Spleen (tissue), 13 donors: ENCODE measurements at places on chromosomes 5 and 9. TPM values are rescaled to one million over a fixed set of nuclear protein-coding genes. Genes with fewer than 3 reads are reported as not detected.
A peak's percentile ranks its signal among the peaks of the same experiment; 100 is the strongest.

DNA sequence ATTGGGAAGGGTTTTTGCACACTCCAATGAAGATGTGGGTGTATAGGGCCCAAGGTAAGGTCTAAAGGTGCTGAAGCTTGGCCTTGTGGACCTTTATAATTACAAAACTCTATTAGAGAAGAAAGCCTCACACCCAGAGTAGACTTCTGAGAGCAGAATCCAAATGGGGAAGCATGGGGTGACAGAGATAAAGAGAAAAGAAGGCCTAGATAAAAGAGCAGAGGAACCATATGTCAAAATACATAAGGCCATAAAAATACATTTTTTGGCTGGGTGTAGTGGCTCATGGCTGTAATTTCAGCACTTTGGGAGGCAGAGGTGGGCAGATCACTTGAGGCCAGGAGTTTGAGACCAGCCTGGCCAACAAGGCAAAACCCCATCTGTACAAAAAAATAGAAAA, 27.4 kb upstream of the TCERG1 start:
- no peak overlapping the region for H3K27ac ChIP-seq
- DNase-seq: no peak
- H3K4me3 ChIP-seq: no peak overlapping the region

GRCh38 chr5:117713585-117714198, 1139.1 kb upstream of the SEMA6A start:
- H3K27ac ChIP-seq: no peak overlapping the region
- H3K36me3 ChIP-seq: no peaks in the 10 kb centered on the region
- H3K4me3 ChIP-seq: no peak overlapping the region
- DNase-seq: no peak
- H3K27me3 ChIP-seq: no peaks in the 10 kb centered on the region
- no peaks in the 10 kb centered on the region for H3K4me1 ChIP-seq

DNA sequence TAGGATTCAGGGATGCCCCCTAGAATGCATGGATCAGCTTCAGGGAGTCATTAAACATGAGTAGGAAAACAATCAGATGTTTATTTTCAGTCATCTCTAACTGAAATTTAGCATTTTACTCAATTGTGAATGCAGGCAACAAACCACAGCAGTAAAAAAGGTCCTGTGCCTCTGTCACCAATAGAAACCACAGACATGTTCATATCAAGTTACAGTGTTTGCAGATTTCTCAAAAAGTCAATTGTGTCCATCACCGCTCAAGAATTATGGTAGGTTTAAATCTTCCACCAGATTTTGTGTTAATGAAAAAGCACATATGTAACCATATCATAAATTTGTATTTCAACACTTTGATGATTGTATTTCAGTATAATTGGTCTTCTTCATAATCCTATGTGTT, 68.4 kb upstream of the SLC1A1 start:
- no peaks in the 10 kb centered on the region for H3K36me3 ChIP-seq
- no peak overlapping the region for H3K27ac ChIP-seq
- no peak for DNase-seq
- H3K27me3 ChIP-seq: no peaks in the 10 kb centered on the region

DNA sequence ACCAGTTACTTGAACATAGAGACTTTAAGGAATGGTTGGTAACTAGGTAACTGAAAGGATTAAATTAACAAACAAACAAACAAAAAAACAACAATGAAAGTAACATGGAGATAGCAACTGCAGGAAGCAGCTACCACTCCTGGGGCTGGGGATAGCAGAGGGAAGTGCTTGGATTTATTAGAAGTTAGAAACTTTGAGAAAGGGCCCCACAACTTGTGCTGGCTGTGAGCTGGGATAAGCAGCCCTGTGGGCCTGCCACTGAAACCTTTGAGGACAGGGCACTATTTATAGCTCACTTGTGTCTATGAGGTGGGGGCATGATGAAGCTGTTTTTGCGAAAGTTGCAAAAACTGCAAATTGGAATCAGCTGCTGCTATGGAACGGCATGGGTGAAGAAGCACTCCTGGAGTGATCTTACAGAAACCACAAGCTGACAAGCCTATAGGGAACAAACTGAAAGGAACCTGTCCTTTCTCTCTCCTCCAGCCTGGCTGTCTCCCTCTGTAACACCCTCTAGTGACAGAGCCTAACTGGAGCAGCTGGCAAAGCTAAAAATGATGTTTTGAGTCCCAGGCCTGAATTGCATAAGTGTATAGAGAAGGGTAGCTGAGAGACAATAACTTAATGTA, 91.4 kb upstream of the RANBP6 start:
- no peaks in the 10 kb centered on the region for H3K36me3 ChIP-seq
- no peaks in the 10 kb centered on the region for H3K27me3 ChIP-seq
- H3K4me3 ChIP-seq: no peak overlapping the region
- no peak overlapping the region for H3K27ac ChIP-seq

DNA sequence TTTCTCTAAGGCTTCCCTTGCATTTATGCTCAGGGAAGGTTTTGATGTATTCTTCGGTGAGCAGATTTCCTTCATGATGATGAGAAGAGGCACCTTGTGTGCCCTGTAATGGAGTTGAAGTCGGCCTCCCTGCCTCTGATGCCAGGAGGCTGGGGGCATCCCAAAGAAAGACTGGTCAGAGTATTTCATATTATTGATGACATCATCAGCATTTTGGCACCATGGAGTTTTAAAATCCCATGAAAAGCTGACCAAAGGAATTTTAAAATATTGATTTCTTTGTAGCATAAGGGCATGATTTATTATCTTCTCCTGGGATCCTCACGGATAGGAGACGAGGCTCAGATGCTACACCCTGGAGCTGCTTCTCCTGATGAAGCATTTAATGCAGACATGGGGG, 231.2 kb upstream of the IRX1 start:
- no peaks in the 10 kb centered on the region for H3K27me3 ChIP-seq
- no peak for DNase-seq
- no peaks in the 10 kb centered on the region for H3K36me3 ChIP-seq
- H3K4me3 ChIP-seq: no peak overlapping the region
- no peaks in the 10 kb centered on the region for H3K4me1 ChIP-seq

DNA sequence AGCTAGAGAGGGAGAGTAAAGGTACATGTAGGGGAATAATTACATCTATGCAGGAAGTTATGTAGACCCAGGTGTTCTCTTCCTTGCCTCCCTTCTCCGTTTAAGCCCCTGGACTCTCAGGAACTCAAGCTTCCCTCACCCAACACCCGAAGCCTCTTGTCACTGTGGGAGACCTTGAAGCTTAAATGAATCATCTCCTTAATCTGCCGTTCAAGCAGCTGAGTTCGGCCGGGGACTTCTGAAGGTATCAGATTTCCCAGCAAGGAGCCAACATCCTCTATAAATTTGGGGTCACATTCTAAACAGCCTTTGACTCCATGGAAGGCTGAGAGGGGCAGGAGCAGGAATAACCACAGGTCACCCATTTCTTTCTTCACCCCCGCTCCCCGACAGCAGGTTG, 412 bp downstream of the IZUMO3 start:
- H3K27me3 ChIP-seq: no peaks in the 10 kb centered on the region
- no peaks in the 10 kb centered on the region for H3K36me3 ChIP-seq
- DNase-seq: no peak

DNA sequence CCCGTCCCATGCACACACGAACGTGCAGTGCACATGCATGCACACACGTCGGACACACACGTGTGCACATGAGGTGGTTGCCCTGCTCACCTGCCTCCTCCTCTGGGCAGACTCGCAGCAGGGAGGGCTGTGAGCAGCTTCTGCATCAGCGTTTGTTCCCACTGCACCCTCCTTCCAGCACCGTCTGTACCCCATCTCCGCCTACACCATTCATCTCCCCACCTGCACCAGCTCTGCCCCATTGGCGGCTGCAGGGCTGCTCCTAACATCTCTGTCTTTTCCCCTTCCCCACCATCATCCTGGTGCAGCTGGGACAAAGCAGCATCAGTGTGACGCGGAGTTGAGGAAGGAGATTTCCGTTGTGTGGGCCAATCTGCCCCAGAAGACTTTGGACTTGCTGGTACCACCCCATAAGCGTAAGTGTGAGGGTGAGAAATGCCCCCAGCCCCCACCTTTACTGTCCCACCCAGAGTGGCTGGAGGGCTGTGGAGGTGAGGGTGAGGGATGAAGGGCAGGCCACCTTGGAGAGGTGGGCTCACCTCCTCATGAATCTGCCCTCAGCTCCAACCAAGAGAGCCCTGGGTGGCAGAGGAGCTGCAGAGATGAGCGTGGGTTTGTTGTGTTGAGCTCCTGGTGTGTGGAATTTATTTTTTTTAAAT, 234.6 kb downstream of the CACNA1B start:
- no peak overlapping the region for H3K27ac ChIP-seq
- H3K27me3 ChIP-seq: no peaks in the 10 kb centered on the region
- no peaks in the 10 kb centered on the region for H3K36me3 ChIP-seq
- H3K4me1 ChIP-seq: no peaks in the 10 kb centered on the region
- DNase-seq: peak; percentile 37

- no peaks in the 10 kb centered on the region for H3K27me3 ChIP-seq
- no peaks in the 10 kb centered on the region for H3K36me3 ChIP-seq
- no peak overlapping the region for H3K27ac ChIP-seq
- no peak for DNase-seq
- no peak overlapping the region for H3K4me3 ChIP-seq
Observed at GRCh38 chr5:3656803-3657202, 61.2 kb downstream of the IRX1 start.

- no peaks in the 10 kb centered on the region for H3K36me3 ChIP-seq
- no peak overlapping the region for H3K4me3 ChIP-seq
- no peak for DNase-seq
- H3K27me3 ChIP-seq: no peaks in the 10 kb centered on the region
- no peak overlapping the region for H3K27ac ChIP-seq
Observed at GRCh38 chr9:98929895-98930341, 13.8 kb upstream of the COL15A1 start.

- H3K4me1 ChIP-seq: peaks cover 48% of the 10 kb centered on the region
- H3K4me3 ChIP-seq: no peak overlapping the region
- H3K27me3 ChIP-seq: no peaks in the 10 kb centered on the region
Observed at GRCh38 chr5:157550663-157551062, 24.9 kb downstream of the ADAM19 start.

Gene BRD8
- total RNA-seq: 54.4 TPM

Gene CDC20B
- total RNA-seq: not detected

Gene TAF11L10
- not detected for total RNA-seq

Gene RANBP17
- 5.9 TPM for total RNA-seq
